ENCODE measurements at places on chromosomes 3 and 15.

DNA sequence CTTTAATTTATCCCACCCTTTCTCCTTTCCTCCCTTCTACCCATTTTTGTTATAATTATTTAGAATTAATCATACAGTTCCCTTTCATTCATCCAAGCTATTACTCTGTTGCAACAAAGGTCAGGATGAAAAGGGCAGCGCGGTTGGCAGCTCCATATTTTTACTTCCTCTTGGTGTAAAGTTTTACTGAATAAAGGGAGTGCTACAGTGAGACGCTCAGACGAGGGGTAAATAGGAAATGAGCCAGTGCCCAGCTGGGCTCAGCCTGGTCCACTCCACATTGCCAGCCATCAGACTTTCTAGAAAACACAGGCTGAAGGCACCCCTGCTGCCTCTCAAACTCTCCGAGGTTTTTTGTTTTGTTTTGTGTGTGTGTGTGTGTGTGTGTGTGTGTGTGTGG, 21.9 kb upstream of the ZBTB38 start:
- no peak for DNase-seq

DNA sequence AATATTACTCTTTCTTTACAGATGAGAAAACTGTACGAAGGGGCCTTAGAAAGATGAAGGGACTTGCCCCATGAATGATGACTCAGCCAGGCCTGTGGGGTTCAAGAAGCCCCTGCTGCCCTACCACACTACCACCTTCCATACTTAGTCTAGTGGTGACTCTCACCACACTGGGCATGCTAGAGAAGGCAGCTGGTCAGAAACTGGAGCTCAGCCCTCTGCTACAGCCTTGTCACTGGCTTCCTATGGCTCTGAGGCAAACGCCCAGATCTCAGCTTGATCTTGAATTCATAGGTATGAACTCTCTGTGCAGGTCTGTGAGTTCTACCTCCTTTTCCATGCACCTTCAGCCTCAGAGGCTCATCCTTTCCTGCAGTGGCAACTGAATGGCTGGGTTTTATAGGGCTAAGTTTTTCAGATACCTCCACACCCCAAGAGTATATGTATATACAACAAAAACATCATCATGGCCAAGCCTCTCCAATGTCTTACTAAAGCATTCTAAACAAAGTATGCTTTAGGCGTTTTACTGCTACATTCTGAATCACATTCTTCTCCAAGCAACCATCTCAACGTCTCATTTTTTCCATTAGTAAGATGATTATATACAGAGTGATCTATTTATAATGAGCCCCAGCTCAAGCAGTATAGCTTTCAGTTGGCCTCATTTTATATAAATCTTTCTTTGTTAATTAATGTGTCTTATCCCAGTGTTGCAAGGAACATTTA, 234.1 kb downstream of the GREM1 start:
- no peak for DNase-seq

DNA sequence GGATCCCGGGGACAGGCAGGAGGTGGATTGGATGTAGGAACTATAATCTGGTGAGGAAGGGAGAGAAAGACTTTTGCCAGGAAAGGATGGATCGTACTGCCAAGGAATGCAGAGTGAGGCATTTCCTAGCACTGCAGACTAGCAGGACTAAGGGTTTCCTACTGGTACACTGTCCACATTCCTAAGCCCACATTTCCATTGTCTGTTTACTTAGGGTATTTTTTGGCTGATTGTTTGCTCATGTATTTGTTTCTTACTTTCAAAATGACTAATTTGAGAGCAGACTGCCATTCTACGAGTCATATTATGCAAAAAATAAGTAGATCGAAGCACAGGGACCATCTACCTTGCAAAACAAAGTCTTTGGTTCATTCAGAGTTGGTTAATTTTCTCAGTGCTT, 1029.5 kb upstream of the NR2F2 start:
- no peak for DNase-seq

- no peak for DNase-seq
Measured at GRCh38 chr15:46996359-46996758, 720.9 kb upstream of the SEMA6D start.

DNA sequence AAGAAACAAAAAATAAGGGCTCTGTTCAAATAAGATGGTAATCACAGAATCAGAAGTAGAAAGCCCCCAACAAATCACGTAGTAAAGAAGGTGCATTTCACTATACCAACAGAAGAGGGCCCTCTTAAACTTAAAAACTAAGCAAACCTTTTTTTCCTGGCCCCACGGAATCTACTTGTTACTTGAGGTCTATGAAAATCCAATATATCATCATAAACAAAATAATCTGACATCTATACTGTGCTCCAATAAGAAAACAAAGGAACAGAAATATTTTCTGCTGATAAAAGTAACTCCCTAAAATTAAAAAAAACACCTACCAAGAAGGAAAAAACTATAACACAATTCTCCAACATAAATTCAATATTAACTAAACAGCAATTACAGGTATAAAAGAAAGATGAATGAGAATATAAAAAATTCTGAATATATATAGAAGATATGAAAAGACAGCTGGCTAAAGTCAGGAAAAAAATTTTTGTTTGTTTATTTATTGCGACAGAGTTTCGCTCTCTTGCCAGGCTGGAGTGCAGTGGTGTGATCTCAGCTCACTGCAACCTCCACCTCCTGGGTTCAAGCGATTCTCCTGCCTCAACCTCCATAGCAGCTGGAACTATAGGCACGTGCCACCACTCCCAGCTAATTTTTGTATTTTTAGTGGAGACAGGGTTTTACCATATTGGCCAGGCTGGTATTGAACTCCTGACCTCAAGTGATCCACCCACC, 81.8 kb downstream of the CLASP2 start:
- DNase-seq = no peak

DNA sequence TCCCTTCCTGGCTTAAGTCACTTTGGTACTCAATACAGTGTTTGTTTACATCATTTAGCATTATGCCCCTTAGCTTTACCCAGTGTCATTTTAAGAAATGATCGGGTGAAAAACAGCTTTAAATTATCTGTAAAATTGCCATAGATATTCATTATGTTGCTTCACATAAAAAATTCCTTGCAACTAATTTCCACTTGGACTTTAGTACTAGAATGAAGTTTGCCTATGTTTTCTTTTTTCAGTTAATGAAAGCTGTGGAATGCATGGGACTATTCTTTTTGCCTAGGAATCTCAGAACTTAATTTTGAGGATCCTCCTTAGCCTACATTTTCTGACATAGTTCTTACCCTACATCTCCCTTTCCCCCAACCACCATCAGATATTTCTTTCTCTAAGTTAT, 38.4 kb downstream of the CCNL1 start:
- DNase-seq = no peak

DNA sequence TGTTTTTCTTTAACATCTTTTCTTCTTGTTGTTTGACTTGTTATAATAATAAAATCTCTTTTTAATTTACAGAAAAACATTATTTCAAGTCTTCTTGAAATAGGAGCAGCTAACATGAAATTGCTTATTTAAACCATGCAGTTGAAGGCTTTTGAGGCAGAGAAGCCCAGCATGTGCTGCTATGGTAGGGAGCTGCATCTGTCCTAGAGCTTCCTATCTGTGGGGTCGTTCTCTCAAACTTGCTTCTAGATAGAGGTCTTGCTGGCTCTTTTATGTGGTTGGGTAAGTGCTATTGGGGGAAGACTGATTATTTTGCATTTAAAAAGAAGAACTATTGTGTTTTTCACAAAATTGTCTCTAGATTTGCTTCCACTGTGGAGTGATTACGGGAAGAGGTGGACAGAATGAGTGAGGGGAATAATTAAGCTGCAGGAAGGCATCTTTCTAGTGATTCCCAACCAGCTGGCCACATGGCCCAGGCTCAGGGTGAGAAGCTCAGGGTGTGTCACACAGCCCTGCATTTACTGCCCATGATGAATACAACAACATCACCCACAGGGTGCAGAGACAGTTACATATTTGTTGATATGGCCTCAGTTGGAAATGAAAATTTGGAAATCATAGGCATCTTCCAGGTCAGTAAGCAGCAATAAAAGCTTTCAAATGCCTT, 98.7 kb downstream of the CHST2 start:
- no peak for DNase-seq
